ENCODE measurements at places on chromosomes 1 and 21.

GRCh38 chr1:65422241-65423203, 2.1 kb downstream of the LEPR start:
- DNase-seq, result no peak

DNA sequence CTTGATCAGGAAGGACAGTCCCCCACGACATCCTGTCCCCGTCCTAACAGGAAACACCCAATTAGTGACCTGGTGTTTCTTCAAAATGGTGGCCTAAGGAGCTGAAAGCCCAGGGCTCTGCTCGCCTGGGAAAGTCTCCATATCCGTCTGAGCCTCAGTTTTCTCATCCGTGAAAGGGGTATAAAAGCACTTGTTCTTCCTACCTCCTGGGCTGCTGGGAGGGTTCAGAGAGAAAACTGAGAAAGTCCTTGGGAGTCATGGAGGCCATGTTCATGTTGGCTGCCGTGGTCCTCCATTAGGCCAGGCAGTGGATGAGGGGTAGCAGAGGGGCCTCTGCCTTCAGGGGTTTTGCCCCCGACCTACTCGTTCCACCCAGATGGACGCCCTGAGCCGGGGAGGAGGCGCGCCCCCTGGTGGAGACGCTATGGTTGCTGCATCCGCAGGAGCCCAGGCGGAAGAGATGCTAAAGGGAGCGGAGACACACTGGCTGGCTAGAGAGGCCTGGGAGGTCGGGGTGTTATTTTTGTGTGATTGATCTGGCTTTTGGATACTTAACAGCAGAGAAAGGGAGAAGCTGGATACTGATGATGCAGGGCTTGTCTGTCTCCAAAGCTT, 113.5 kb downstream of the PRDM2 start:
- DNase-seq, result no peak

GRCh38 chr1:108644984-108645383, 15.9 kb downstream of the HENMT1 start:
- DNase-seq, result no peak

DNA sequence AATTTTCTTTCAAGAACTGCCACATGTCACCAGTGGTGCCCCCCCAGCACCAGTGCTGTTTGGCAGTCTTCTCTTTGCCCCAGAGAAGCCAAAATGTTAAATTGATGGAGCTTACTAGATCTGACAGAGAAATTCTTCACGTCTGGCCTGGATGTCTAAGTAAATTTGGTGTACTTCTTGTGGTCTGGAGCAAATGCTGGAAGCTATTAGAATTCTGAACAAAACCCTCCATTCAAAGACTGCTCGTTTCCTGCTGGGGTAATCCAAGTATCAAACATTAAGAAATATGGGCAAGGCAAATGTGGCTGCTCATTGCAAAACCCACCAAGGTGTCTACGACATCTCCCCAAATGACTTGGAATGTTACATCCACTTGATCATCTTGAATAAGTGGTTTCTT, 92.3 kb downstream of the ROR1 start:
- no peak for DNase-seq

DNA sequence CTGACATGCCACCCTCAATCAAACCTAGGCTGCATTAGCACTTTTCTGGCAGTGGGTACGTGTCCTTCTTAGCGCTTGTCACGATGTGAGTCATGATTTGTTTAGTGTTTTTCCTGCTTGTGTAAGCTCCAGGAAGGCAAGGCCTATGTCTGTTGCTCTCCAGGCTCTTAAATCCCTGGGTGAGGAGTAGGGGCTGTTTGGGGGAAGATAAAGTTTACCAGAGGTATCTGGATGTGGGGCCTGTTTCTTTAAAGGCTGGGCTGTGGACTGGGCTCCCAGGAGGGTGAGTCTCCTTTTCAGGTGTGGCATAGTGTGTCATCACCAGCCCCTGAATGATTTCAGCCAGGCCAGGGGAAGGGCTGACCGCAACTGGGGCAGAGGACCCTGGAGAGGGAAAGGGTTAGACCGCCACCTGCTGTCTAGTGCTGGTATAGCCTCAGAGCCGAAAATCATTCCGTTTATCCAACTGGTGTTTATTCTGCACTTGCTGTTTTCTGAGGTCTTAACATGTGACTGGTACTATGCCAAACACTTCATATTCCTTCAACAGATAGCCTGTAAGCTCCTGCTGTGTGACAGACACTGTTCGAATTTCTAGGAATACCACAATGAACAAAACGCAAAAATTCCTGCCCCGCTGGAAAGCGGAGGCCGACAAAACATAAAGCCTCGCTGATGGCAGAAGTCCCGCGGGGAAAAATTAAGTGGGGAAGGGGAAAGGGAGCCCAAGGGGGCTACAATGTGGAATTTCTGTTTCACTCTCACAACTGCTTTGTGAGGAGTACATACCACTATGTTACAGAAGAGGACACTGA, 9.7 kb downstream of the SERINC2 start:
- peak; percentile 55 for DNase-seq

GRCh38 chr1:112304126-112304525, 91.9 kb upstream of the CTTNBP2NL start:
- no peak for DNase-seq

DNA sequence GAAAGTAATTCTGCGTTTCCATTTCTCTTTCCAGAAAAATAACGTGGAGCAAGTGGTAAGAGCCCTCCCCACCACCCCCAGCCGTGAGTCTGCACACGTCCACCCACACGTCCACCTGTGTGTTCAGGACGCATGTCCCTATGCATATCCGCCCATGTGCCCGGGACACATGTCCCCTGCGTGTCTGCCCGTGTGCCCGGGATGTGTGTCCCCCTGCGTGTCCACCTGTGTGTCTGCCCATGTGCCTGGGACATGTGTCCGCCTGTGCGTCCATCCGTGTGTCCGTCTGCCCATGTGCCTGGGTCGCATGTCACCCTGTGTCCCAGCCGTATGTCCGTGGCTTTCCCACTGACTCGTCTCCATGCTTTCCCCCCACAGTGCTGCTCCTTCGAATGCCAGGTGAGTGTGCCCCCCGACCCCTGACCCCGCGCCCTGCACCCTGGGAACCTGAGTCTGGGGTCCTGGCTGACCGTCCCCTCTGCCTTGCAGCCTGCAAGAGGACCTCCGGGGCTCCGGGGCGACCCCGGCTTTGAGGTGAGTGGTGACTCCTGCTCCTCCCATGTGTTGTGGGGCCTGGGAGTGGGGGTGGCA, 5.6 kb downstream of the COL6A1 start:
- no peak for DNase-seq

DNA sequence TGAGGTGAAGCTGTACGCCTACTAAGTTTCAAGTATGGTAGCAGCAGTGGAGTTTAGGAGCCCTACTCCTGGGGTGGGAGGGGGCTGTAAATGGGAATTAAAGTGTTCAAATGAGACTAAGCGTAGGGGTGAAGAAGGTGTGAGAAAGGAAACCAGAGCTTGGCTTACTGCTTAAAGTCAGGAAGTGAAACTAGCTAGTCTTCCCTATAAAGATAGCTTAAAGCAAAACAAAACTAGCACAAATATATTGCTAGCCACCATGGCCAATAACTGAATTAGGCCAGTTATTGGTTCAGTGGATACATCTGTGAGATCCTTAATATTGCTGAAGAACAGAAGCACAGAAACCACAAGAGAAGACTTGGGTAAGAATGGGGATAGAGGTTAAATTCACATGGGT, 492.2 kb upstream of the PKN2 start:
- DNase-seq, result no peak

DNA sequence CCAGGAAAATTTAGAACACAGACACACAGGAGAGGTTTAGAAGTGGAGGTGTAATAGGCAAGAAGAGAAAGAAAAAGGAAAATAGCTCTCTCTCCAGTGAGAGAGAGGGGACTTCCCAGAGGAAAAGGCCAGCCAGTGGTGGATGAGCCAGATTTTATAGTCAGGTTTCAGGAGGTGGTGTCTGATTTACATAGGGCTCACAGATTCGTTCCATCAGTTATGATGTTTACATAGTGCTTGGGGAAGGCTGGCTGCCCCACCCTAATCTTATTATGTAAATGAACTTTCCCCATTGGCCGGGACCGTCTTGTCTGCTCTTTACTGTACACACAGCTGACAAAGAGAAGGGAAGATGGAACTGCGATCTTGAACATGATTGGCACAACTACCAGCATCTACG, 797.3 kb downstream of the PLA2G4A start:
- no peak for DNase-seq
